ENCODE measurements at places on chromosomes 5 and 9.

DNA sequence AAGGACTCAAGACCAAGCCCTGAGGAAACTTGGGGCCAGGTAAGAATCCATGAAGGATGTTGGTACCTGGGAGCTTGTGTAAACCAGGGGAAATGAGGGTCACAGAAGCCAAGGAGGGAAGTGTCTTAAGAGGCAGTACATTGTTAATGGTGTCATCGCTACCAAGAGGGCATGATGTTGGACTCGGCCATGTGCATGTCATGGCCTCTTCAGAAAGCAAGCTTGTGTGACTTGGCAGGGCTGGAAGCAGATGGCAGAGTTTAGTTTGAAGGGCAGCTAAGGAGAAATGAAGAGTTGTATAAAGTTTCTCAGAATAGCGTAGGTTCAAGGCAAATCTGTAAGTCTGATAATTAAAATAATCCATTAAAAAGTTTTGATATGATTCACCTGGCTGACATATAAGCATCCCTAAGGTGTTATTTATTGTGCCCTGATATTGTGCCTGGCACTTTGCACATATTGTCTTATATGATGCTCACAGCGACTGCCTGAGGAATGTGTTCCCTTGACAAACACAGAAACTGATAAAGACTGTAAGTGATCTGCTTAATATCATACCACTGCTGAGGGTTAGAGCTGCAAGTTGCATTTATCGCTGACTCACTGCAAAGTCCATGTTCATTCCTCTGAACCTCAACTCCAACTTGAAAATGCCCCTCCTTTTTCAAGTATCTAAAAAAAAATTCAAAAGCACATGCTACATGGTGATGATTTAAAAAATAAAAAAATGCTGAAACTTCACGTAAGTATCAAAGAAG is 81.3 kb upstream of the PTPN3 start:
- no peak for DNase-seq

GRCh38 chr9:129989740-129990139 is 53.2 kb downstream of the FNBP1 start:
- DNase-seq: no peak

DNA sequence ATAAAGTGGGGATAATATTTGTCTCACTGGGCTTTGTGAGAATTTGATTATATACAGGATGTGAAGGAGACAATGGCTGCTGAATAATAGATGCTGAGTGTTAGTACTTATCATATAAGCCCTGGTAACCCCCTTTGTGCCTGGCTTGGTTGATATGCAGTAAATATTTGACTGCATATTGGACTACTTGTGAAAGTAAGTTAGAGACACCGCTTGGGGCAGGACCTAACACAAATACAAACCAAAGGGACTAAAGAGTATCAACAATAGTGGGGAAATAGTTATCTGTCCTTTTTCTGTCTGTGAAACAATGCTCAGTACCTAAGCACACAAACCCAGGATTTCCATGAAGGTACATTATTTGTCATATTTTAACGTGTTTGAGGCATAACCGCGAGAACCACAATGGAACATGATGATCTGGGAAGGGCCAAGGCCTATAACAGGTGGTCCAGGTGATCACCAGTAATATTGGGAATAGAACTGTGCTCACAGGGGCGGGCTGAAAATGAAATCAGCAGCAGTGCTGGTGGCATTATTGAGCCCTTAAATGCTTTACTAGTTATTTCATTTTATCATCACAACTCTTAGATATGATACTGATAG is 138.2 kb upstream of the SMARCA2 start:
- no peak for DNase-seq

GRCh38 chr5:98770911-98771322 is 2.5 kb upstream of the RGMB start:
- no peak for DNase-seq

- no peak for DNase-seq
These were observed 2.3 kb downstream of the LCNL1 start for GRCh38 chr9:136985027-136985602.

DNA sequence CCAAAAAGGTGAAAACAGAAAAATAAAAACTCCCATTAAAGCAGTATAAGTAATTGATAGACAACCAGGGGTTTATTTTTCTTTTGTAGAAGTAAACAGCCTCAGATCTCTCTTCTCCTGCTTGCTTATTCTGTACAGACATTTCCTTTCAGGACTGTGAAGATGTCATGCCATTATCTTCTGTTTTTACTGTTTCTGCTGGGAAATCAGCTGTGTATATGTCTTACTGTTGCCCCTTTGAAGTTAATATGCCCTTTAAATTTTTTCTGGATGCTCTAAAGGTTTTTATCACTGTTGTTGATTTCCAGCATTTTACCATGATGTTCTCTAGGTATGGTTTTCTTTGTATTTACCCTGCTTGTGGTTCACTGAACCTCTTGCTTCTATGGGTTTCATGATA is 199.5 kb downstream of the NXNL2 start:
- no peak for DNase-seq

GRCh38 chr9:120865809-120866208 is 11.2 kb downstream of the PHF19 start:
- DNase-seq: no peak

DNA sequence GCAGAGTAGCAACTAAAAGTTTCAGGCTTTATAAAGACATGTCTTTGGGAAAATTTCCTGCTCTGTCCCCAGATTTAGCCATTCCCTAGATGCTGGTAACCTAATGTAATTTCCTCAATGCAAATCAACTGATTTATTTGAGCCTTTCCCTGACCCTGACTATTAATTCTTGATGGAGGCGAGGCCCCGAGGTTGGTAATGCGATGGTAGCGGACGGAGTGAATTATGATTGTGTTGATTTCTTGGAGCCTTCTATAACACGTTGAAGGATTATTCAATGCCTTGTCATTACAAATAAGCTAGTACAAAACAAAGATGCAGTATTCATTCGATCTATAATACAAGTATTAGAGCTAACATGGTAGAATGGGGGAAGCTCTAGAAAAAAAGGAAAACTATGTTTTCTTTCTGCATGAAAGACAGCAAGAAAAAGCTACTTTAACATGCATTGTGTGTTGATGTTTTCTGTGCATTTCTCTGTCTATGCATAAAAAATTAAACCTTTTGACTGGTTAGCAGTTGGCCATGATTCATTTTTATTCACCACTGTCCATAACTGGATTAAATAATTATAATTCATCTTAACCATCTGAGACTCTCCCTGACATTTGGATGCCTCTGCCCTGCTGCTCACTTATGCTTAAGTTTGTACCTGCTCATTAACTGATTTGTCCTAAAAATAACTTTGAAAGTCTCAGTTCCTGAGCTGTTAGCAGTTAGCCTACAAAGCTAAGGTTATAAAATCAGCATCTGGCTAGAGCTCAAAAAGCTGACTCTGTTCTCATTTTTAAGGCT is 490.2 kb upstream of the NUDT12 start:
- no peak for DNase-seq

GRCh38 chr5:177131352-177132135 is 2.0 kb upstream of the NSD1 start:
- DNase-seq: no peak

DNA sequence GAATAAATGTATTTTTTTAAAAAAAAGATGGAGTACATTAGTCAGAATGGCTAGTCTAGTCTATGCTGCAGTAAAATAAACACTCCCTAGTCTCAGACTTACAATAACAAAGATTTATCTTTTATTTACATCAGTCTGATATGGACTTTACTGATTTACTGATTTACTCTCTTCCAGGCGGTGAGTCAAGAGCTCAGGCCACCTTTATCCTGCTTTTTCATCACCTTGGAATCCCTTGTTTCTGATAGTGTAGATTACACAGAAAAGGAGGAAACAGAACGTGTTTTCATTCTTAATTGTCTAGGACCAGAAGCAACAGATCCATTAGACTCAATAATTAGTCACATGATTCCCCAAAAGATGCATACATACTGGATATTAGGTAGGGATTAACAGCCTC is 290.1 kb upstream of the TRPC7 start:
- no peak for DNase-seq

- DNase-seq: no peak
These were observed 6.1 kb upstream of the PTGS1 start for GRCh38 chr9:122364783-122365150.
